Right lung (tissue), 10 donors: ENCODE measurements at places on chromosomes 4 and X. TPM values are rescaled to one million over a fixed set of nuclear protein-coding genes. Genes with fewer than 3 reads are reported as not detected.

The YIPF7 gene
- polyA plus RNA-seq, result 0.49 TPM

The GLOD5 gene
- polyA plus RNA-seq, result 0.85 TPM

The RS1 gene
- polyA plus RNA-seq, result 0.26 TPM

The CLGN gene
- polyA plus RNA-seq, result 4.2 TPM

The ART3 gene
- polyA plus RNA-seq, result 3.9 TPM

DNA sequence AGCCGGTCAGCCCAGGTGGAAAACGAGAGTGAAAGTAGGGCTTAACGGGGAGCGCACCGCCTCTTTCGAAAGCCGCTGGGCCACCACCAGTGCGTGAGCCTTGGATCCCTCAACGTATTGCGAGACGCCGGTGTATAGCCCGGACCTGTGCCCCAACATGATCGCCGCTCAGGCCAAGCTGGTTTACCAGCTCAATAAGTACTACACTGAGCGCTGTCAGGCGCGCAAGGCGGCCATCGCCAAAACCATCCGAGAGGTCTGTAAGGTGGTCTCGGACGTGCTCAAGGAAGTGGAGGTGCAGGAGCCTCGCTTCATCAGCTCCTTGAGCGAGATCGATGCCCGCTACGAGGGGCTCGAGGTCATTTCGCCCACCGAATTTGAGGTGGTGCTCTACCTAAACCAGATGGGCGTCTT is 929 bp downstream of the MAB21L2 start:
- DNase-seq, result peak; percentile 14

- no peak for DNase-seq
Observed at GRCh38 chr4:75633846-75634245, 3.5 kb upstream of the CDKL2 start.

DNA sequence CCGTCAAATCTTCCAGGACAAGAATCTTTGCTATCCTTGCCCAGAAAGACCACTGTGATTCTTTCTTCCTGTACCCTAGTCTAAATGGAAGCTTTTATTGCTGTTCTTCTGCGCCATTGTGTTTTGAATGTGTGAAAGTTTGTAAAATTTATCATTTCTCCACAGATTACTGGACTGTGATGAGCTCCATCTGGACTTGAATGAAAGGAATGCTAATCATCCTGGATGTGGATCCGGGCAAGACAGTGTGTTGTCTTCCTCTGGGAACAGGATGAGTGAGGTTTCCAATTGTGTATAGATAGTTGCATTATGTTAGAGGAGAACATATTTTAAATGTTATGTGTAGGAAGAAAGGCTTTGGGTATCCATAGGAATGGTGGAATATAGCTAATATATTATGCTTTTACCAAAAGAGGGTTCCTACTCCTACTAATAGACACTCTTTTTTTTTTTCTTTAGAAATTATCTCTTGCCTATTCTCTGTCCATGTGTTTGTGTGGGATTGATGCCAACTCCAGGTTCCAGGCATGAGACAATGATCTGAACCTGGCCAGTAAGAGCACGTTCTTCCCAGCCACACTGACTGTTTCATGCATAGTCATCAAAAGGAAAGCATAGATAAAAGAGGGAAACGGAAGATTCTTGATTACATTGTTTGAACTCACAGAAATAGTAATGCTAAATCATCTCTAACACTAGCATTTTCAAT is 803.6 kb upstream of the ADGRL3 start:
- no peak for DNase-seq

DNA sequence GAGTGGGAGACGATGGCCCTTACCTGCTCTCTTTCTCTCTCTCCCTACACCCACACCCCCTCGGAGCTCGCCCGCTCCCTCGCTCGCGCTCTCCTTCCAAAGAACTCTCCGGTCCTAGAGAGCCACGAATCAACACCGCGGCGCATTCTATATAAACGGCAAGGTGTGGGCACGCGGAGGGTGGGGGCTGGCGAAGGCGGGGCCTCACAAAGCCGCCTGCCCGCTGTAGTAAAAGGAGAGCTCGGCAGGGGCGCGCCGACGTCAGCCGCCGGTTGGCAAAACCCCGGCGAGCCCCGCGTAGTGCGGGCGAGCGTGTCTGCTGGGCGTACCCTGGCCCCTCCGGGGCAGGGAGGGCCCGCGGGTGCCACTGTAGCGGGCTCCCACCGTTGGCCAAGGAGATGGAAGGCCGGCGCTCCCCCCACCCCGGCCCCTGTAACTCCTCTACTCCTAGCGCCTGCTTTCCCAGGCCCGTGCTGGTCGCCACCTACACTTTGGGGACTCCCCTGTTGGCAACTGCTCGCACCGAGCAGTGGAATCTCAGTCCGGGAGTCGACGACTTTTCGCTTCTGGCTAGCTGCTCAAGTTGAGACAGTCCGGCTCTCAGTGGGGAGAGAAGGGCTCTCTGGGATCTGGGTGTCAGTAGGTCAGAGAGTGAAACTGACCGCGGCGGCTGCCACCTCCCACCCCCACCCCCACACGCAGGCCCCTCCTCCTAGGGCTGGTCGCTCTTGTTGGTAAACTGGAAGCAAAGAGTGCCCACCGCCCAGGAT is 325.5 kb upstream of the F9 start:
- DNase-seq, result no peak

GRCh38 chr4:3192827-3193226 is 56.1 kb upstream of the MSANTD1 start:
- no peak for DNase-seq

DNA sequence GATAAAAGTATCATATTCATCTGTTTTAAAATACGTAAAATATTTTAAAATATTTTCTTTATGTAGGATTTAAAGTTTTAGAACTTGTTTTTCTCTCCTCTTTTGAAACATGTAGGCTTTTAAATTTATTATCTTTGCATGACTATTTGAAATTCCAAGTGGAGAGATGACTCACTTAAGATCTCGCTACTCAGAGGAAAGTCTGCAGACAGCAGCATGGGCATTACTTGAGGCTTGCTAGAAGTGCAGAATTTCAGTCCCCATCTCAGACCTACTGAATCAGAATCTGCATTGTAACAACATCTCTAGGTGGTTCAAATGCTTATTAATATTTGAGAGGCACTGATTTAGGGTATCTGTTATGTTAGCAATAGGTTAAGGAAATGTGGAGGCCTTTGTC is 225.7 kb upstream of the ARX start:
- DNase-seq, result no peak

GRCh38 chr4:105461221-105461620 is 12.6 kb downstream of the PPA2 start:
- DNase-seq, result no peak

DNA sequence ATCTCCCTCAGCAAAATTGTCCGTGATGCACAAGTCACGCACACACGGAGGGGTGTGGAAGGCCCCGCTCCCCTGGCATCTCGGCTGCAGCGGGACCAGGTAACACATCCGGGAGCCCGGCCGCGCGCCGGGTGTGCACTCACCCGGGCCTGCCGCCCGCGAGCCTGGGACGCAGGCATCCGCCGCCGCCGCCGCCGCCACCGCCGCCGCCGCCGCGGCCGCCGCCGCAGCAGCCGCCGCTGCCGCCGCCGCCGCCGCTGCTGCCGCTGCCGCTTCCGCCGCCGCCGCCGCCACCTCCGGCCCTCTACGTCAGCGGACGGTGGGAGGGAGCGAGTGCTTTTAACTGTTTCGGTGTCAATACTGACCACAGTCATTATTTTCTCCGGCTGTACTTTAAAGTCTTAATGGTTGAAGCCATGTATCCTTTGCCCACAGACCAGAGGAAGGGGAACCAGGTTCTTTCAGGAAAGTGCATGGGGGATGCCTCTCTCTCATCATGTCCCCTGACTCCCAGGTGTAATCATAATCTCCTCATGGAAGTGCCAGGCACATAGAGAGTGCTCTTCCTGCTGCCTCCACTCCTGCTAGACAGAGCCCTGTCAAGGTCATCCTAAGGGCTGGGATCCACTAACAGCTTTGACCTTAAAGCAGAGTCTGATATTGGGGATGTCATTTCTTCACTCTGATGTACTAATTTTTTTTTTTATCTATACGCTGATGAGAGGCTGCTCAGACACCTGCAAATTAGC is 38.0 kb downstream of the MAGEE2 start:
- peak; percentile 26 for DNase-seq
